ENCODE measurements at places on chromosomes 16 and 17. TPM values are rescaled to one million over a fixed set of nuclear protein-coding genes. Genes with fewer than 3 reads are reported as not detected.

CETP gene
- 10.9 TPM for polyA plus RNA-seq

PRAC2 gene
- not detected for polyA plus RNA-seq

NOTUM gene
- 0.30 TPM for polyA plus RNA-seq

CCL8 gene
- polyA plus RNA-seq = 0.20 TPM

ADCY7 gene
- polyA plus RNA-seq = 9.9 TPM

USP36 gene
- 51.6 TPM for polyA plus RNA-seq

PHF23 gene
- 48.7 TPM for polyA plus RNA-seq

PITPNM3 gene
- 9.6 TPM for polyA plus RNA-seq

ACSM5 gene
- 3.0 TPM for polyA plus RNA-seq

TPSG1 gene
- polyA plus RNA-seq = 0.49 TPM

KIF19 gene
- polyA plus RNA-seq = 0.56 TPM

CCL4 gene
- 0.16 TPM for polyA plus RNA-seq

Data from left renal pelvis (tissue), 4 donors.